ENCODE measurements at places on chromosomes 3 and 15. TPM values are rescaled to one million over a fixed set of nuclear protein-coding genes. Genes with fewer than 3 reads are reported as not detected.

Gene CAND2
- total RNA-seq: 0.64 TPM

Gene CCDC39
- total RNA-seq: not detected

Gene SNTN
- total RNA-seq: 0.39 TPM

Gene RTP2
- total RNA-seq: not detected

Data from left colon (tissue), 2 donors.